ENCODE measurements at places on chromosomes 3 and 15.

GRCh38 chr15:37134699-37135131 lies 34.4 kb upstream of the MEIS2 start:
- no peak for DNase-seq

DNA sequence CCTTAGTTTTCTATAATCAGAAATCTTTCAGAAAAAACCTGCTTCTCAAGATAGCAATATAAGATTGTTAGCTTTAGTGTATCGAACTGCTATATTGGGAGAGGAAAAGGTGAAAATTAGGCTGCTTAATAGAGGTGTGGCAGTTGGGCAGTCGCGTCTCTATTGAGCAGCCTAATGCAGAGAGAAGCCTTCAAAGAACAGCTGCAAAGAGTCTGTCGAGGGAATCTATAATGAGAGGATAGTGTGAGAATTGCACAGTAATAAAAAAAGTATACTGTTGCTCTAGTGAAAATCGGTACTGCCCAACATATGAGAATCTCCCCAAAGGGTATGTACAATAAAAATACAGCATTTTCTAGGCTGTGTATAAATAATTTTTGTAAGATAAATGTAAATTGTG lies 184.4 kb downstream of the TCF12 start:
- DNase-seq, result no peak

- DNase-seq, result no peak
These were observed 268.0 kb upstream of the TBL1XR1 start for GRCh38 chr3:177465257-177465642.

- no peak for DNase-seq
These were observed 36.2 kb upstream of the TOPBP1 start for GRCh38 chr3:133697960-133698359.

DNA sequence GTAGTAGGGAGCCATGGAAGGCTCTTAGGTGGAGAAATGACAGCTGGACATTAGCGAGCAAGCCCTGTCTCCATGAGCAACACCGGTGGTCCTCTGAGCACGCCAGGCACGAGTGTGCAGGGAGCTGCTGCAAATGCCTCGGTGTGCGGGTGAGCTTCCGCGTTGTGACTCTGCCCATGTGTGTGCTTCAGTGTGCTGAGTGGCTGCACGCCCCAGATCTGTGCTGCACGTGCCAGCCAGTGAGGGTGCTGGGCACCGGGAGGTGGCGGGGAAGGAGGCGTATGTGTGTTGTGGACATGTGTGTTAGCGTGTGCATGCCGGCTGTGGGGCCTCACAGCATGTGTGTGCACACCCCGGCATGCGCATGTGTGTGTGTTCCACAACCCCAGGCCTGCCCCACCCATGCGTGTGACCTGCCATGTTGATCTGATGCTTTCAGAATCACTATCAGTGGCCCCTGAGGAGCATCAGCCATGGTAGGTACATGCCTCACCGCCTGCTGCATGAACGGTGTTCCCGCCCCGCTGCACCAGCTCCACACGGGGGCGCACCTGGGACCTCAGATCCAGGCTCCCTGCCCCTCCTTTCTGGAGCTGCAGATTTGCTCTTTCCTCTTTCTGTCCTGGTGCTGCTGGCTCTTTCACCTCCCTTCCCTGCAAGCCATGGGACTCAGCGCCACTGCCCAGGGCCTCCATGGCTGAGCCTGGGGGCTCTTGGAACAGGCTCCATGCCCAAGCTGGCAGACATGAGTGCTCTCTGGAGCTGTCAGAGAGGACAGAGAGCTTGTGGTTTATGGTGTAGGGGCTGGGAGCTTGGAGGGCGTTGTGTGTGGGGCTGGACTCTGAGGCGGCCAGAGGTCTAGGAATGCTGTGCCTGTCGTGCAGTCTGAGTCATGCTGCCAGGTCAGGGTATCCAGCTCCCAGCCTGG lies 169.4 kb downstream of the TBC1D2B start:
- no peak for DNase-seq

GRCh38 chr3:133468251-133468721 lies 68.4 kb downstream of the BFSP2 start:
- DNase-seq, result no peak

DNA sequence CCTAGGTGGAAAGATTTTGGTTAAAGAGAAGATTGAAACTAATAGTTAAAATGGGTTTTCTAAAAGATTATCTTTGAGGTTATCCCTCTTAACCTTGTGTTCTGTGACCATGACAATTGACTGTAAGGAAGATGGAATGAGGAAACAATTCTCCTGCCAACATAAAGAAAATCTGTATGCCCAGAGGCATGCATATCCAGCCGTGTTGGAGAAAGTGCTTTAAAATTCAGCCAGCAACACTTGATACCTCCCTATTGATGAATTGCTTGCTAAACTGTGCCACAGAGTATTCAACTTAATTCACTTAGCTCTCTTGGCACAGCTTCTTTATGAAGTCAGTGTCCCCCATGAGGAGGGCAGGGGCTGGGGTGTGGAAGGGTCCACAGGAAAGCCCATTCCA lies 203.5 kb downstream of the UBE2E2 start:
- no peak for DNase-seq

DNA sequence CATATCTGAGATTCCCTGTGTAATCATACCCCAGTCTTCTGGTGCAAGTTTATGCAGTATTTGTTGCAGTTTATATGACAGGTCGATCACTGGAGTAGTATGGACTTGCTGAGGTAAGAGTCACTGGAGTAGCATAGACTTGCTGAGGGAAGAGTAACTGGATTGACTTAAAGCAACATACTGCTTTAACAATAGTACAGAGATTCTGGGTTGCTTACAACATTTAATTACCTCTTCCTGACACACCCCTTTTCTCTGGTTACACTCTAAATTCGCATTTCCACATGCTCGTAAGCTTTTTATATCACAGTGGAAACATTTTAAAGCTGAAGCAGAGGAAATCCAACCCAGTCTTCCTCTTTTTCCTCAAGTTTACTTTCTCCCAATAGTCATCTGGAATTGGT lies 11.8 kb downstream of the AAGAB start:
- DNase-seq, result no peak

DNA sequence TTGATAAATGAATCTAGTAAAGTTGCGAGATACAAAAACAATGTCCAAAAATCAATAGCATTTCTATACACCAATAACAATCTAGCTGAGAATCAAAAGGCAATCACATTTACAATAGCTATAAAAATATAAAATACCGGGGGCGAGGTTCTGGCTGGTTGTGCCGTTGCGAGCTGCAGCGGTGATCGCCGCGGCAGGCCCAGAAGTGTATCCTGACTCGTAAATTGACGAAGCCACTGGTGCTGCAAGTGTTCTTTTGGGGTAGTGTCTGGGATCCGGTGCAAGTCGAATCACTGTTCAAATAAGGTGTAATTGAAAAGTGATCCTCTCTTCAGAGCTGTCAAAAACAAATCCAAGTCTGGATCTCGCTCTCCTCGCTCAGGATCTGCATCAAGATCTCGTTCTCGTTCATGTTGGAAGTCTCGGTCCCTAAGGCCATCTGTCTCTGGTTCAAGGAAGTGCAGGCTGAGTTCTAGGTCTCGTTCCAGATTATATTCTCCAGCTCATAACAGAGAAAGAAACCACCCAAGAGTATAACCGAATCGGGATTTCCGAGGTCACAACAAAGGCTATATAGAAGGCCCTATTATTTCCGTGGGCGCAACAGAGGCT lies 80.1 kb upstream of the STT3B start:
- no peak for DNase-seq

- no peak for DNase-seq
These were observed 200.5 kb upstream of the LRTM1 start for GRCh38 chr3:55128225-55128823.

- no peak for DNase-seq
These were observed 161.0 kb upstream of the SLC24A5 start for GRCh38 chr15:47959617-47960413.

GRCh38 chr15:74868059-74868458 lies 5.1 kb downstream of the SCAMP2 start:
- no peak for DNase-seq

DNA sequence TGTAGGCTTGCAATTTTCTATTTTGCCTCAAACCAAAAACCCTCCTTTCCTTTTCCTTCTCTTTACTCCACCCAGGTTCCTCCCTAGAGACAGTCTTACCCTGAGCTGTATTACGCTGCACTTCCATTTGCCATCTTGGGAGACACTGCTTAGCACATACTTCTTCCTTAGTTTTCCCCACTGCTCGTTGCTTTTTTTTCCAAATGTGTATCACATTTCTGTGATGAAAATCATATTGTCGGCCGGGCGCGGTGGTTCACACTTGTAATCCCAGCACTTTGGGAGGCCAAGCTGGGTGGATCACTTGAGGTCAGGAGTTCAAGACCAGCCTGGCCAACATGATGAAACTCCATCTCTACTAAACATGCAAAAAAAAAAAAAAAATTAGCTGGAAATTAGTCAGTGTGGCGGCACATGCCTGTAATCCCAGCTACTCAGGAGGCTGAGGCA lies 29.5 kb downstream of the POPDC2 start:
- no peak for DNase-seq

- no peak for DNase-seq
These were observed 260.6 kb upstream of the MME start for GRCh38 chr3:154819491-154819890.

DNA sequence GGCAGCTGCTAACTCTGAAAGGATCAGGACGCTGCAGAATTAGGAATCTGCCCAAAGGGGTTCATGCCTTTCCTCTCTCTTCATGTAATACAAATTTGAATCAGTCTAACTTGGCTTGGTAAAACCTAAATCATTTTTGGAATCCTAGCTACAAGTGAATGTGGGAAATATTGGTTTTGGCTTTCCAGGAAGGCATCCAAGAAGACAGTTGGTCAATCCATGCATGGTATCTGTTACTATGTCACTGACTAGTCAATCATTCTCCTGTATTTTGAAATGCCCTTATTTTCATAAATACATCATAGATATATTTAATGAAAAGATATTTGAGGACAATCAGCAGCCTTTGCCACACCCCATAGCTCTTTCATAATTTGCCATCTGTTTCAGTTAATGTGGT lies 7.5 kb upstream of the PLS1 start:
- DNase-seq, result no peak

DNA sequence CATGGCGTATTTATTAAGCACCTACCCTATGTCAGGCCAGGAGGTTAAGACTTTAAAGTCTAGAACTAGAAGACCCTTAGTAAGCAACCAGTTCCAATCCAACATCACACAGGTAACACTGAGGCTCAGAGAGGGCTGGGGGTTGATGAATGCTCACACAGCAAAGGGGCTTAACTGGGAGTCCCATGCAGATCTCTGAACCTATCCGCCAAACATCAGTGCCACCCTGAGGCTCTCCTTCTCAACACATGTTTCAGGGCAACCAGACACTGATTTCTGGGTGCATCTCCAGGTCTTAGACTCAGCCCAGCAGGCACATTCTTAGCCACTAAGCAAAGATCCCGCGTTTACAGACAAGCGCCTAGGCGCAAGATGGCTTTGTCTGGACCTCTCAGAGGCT lies 92.0 kb upstream of the SLC6A11 start:
- no peak for DNase-seq

DNA sequence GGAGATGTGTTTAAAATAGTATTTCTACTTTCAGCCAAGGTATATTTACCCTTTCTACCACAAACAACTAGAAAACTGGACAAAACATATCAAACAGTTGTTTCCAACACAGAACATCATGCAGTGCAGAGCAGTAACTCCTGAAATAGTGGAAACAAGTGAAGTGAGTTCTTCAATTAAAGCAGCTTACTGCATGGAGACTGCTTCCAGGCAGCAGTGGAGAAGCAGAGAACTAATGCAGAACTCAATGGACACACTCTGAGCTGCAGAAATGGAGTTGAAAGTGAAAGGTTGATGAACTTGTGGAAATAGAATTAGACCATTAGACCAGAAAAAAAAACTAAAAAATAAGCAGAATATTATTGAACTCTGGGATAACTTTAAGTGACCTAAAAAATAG lies 478.9 kb downstream of the CNTN6 start:
- no peak for DNase-seq

DNA sequence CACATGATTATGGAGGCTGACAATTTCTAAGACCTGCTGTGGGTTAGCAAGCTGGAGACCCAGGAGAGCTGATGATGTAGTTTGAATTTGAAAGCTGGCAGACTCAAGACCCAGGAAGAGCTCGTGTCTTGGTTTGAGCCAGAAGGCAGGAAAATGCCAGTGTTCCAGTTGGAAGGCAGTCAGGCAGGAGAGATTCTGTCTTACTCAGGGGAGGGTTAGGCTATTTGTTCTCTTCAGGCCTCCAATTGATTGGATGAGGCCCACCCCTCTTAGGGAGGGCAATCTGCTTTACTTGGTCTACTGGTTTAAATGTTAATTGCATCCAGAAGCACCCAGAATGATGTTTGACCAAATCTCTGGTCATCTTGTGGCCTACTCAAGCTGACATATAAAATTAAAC lies 40.4 kb upstream of the IGF2BP2 start:
- no peak for DNase-seq

DNA sequence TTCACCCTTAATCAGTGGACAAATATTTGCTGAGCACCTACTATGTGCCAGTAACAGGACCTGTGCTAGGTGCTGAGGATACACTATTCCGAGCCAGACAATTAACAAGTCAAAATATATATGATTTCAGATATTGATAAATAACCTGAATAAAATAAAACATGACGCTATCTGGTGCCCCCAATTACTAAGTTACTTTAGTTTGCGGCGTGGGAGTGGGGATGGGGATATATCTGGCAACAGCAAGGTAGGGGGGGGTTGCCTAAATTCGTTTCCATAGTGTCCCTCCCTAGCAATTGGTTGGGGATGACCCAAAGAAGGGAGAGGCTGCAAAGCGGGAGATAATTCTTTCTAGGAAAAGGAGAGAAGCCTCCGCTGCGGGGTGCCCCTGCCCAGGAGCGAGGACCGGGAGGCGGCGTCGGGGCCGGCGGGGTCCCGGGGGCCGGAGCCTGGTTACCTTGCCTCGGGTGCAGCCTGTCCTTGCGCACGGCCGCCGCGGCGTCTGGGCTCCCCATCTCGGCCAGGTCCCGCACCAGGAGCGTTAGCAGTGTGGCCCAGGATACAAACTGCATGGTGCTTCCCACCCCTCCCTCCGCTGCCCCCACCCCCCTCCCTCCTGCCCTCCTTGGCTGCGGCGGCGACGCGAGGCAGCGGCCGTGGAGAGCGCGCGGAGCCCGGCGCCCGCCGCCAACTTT lies 567 bp downstream of the ADAMTS9 start:
- DNase-seq, result no peak

DNA sequence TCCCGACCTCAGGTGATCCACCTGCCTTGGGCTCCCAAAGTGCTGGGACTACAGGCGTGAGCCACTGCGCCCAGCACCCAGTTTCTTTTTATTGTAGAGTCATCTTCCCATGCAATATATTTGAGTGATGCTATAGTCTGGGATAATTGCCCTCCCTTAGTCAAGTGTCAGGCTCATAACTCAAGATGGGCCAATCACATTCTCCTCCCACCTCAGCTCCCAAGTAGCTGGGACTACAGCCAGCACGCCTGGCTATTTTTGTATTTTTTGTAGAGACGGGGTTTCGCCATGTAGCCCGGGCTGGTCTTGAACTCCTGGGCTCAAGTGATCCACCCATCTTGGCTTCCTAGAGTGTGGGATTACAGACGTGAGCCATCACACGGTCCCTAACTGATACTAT lies 15.2 kb upstream of the PTPN9 start:
- no peak for DNase-seq

GRCh38 chr3:191339316-191339917 lies 9.1 kb upstream of the UTS2B start:
- no peak for DNase-seq

GRCh38 chr3:51999846-52000245 lies 4.2 kb upstream of the RPL29 start:
- no peak for DNase-seq
